ENCODE measurements at places on chromosomes 12 and 14. TPM values are rescaled to one million over a fixed set of nuclear protein-coding genes. Genes with fewer than 3 reads are reported as not detected.

The CRACR2A gene
- total RNA-seq, result 6.1 TPM

The EPYC gene
- total RNA-seq, result not detected

The SERPINA9 gene
- not detected for total RNA-seq

DNA sequence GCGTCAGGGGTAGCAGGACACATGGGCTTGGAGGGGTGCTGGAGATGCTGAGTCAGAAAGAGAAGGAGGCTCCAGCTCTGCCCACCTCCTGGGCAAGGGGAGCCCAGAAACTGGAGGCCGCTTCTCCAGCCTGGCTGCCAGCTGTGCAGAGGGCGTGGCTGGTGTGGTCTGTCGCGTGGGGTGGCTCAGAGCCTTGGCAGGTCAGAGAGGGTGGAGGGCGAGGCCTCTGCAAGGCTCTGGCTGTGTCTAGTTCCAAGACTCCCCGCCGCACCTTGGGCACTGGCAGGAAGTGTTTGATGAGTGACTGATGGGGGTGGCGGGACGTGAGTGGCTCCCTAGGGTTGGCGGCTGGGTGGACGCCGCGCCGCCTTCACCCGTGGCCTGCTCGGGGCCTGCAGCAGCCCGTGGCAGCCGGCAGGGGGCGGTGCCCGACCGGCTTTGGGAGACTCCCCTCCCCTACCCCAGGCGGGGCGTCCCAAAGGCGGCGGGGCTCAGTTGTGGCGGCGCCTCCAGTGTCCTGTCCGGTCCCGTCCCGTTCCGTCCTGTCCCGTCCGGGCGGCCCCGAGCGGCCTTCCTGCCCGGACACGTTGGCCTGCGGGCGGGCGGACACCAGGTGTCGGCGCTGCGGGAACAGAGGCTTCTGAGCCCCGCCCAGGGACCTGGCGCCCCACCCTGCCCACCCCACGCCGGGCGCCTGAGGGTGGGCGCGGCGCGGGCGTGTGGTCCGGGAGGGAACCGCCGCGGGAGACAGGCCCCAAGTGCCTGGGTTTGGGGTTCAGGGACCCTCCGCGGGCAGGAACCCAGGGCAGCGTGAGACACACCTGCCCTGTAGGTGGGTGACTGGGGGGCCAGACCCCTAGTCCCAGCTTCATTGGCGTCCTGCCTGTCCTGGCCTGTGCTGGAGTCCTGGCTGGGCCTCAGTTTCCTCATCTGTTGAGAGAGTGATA, 39.7 kb downstream of the KRT80 start:
- peak; percentile 85 for DNase-seq

GRCh38 chr12:53674977-53675700, 744 bp downstream of the ATP5MC2 start:
- DNase-seq, result no peak

GRCh38 chr12:22635812-22636211, 10.8 kb downstream of the ETNK1 start:
- no peak for DNase-seq

The GPHB5 gene
- not detected for total RNA-seq

The TAS2R30 gene
- 4.0 TPM for total RNA-seq

The TSFM gene
- 32.8 TPM for total RNA-seq

GRCh38 chr12:108857158-108857407, 300 bp downstream of the SSH1 start:
- DNase-seq, result no peak

DNA sequence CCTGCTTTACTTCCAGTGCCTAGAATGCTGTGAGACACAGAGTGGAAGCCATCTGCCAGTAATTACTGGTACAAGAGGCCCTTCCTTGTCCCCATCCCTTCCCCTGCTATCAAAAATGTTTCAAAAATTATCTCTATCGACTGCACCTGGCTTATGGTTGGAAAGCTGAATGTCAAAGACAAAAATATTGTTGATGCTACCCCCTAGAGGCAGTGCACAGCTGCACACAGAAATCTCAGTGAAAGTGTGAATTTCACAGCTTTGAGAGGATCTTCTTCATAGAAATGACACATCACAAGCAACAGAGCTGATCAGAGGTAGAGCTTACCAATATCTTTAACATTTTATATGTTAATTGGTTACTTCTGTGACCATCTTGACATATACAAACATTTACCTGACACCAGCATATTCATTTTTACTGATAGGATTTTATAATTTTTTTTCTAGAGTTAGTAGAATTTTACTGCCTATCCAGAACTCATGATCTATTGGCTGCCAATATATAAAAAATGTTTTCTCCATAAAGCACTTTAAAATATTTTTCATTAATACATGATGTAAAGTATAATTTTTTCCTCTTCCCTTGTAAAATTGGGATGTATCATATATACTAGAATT, 138.0 kb downstream of the AACS start:
- DNase-seq, result no peak

GRCh38 chr12:63795032-63795687, 15.5 kb downstream of the RXYLT1 start:
- no peak for DNase-seq

DNA sequence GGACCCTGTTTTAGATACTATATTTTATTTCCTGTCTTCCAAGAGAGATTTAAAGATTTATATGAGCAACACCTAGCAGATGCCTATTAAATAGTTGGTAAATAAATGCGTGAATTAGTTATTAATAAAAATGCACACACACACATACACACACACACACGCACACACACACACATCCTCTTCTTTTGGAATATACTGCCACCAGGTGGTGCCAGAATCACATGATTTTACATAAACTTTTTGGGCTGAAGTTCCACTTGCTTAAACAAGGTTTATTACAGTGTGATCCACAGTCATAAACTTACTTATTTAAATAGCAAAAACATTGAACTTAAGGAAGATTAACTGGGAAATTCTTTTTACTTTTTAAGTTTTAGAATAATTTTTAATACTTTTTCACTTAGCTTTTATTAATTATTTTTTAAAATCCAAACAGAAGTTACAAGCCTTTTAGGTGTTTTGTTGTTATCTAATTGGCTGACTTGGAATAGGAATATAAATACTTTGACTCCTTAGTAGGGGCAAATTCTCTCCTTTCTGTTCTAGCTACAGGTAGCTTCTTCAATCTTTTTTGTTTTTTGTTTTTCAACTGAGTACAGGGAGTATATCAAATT, 17.5 kb downstream of the RAD51B start:
- peak; percentile 59 for DNase-seq

DNA sequence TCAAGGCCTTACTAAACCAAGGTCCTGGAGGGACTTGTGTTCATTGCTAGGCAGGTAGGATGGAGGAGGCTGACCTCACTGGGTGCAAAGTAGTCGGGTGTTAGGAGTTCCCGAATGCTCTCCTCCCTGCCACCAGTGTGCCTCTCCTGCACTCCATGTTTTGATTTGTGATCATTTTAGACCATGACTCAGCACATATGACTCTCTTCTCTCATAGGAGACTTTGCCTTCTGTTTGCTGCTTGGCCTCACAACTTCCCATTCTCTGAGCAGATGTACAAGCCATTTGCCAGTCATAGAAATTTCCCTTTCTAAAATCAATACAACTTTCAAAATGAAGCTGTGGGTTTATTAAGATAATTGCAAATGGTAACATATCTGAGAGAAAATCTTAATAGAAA, 46.6 kb upstream of the LRIG3 start:
- DNase-seq, result no peak

DNA sequence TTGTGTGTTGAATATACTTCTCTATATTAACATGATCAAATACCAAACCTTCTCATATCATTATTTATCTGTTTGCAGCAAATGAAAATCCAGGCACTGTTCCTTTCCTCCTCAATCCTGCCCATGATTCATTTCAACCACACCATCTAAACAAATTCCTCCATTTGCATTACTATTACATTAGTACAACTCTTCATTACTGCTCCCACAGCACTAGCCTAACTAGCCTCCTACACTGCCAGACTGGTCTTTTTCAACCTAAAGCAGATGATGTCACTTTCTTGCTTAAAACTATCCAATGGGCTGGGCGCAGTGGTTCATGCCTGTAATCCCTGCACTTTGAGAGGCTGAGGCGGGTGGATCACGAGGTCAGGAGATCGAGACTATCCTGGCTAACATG, 117.3 kb upstream of the MYF6 start:
- DNase-seq, result no peak

- DNase-seq, result no peak
These were observed 156.1 kb downstream of the VRK1 start for GRCh38 chr14:96953087-96953874.

All from kidney (tissue), 22 donors.